Muscle of leg (tissue), 16 donors: ENCODE measurements at places on chromosomes 6 and 20. TPM values are rescaled to one million over a fixed set of nuclear protein-coding genes. Genes with fewer than 3 reads are reported as not detected.

Gene TSPO2
- 0.41 TPM for polyA plus RNA-seq

Gene SSTR4
- 0.12 TPM for polyA plus RNA-seq

Gene TMEM217
- polyA plus RNA-seq, result 0.81 TPM

Gene OR2H1
- not detected for polyA plus RNA-seq

Gene OLIG3
- polyA plus RNA-seq, result not detected

Gene FYN
- 146 TPM for polyA plus RNA-seq

Gene STMND1
- 0.20 TPM for polyA plus RNA-seq

Gene BMP6
- 1.2 TPM for polyA plus RNA-seq

Gene ECT2L
- polyA plus RNA-seq, result 0.24 TPM

Gene SOBP
- polyA plus RNA-seq, result 17.2 TPM

Gene THBS2
- 91.7 TPM for polyA plus RNA-seq

Gene PSMA7
- 164 TPM for polyA plus RNA-seq

Gene MACROD2
- 4.9 TPM for polyA plus RNA-seq

Gene AKAP7
- 16.6 TPM for polyA plus RNA-seq

Gene FERMT1
- 0.42 TPM for polyA plus RNA-seq

Gene RAMACL
- 0.12 TPM for polyA plus RNA-seq

Gene TBX18
- 11.5 TPM for polyA plus RNA-seq

Gene KCNG1
- polyA plus RNA-seq, result 2.2 TPM

Gene EPPIN
- polyA plus RNA-seq, result not detected

Gene ISM1
- 4.2 TPM for polyA plus RNA-seq

Gene ZSCAN26
- polyA plus RNA-seq, result 15.4 TPM

Gene IP6K3
- 28.1 TPM for polyA plus RNA-seq

Gene HLA-DOA
- polyA plus RNA-seq, result 1.3 TPM

Gene NRSN1
- polyA plus RNA-seq, result not detected

Gene LTV1
- 40.7 TPM for polyA plus RNA-seq

Gene RBBP8NL
- polyA plus RNA-seq, result 0.52 TPM

Gene JPH2
- 110 TPM for polyA plus RNA-seq

Gene PROKR2
- not detected for polyA plus RNA-seq

Gene VGLL2
- 68.5 TPM for polyA plus RNA-seq

Gene MRPL18
- 66.7 TPM for polyA plus RNA-seq

Gene LY6G6F
- not detected for polyA plus RNA-seq

Gene CLDN20
- polyA plus RNA-seq, result 0.27 TPM

Gene RAET1L
- polyA plus RNA-seq, result not detected

Gene NHLRC1
- 1.6 TPM for polyA plus RNA-seq

Gene DDX43
- polyA plus RNA-seq, result 0.49 TPM

Gene CST2
- polyA plus RNA-seq, result not detected

Gene OR2W1
- not detected for polyA plus RNA-seq

Gene AVP
- polyA plus RNA-seq, result 0.34 TPM

Gene TOX2
- polyA plus RNA-seq, result 2.2 TPM

Gene HNF4A
- 0.23 TPM for polyA plus RNA-seq

Gene CST5
- not detected for polyA plus RNA-seq

Gene AIF1
- polyA plus RNA-seq, result 29.5 TPM

Gene DDO
- 0.23 TPM for polyA plus RNA-seq

Gene NDRG3
- 17.9 TPM for polyA plus RNA-seq

Gene MKKS
- 20.0 TPM for polyA plus RNA-seq

Gene AGPAT4
- polyA plus RNA-seq, result 8.2 TPM

Gene CRISP3
- 0.36 TPM for polyA plus RNA-seq
